Motor neuron (in vitro differentiated cells): ENCODE measurements at places on chromosomes 7 and 10. TPM values are rescaled to one million over a fixed set of nuclear protein-coding genes. Genes with fewer than 3 reads are reported as not detected.
A peak's percentile ranks its signal among the peaks of the same experiment; 100 is the strongest.

The ICA1 gene
- total RNA-seq = 10.2 and 13.5 TPM in 2 replicates

DNA sequence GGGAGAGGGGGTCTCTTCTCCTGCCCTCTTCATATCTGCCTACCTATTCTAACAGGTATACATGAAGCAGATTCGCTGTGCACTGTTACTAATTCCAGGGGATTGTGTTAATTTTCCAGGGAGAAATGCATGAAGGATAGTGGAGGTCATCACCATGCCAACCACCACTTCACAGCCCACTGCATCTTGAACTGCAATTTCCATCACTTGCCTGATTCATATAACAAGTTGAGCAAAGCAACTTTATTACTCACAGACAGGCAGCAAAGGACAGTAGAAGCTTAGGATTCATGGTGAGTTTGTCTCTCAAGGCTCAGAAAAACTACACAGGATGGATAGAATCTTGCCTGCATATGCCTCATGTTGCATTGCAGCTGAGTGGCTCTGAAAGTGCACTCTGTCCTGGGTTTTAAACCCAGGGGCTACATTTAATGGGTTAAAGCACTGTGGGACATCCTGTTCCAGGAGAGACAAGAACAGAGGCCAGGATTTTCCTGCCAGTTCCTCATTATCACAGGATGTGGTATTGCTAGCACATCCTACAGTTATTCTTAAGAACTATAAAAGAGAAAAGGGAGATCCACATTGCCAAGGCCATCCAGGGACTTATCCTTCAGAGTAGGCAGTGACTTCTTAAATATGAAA, 136.9 kb upstream of the PRSS1 start:
- ATAC-seq = peak; percentile 31

The PRSS37 gene
- 0.18 and 0.58 TPM in 2 replicates for total RNA-seq

DNA sequence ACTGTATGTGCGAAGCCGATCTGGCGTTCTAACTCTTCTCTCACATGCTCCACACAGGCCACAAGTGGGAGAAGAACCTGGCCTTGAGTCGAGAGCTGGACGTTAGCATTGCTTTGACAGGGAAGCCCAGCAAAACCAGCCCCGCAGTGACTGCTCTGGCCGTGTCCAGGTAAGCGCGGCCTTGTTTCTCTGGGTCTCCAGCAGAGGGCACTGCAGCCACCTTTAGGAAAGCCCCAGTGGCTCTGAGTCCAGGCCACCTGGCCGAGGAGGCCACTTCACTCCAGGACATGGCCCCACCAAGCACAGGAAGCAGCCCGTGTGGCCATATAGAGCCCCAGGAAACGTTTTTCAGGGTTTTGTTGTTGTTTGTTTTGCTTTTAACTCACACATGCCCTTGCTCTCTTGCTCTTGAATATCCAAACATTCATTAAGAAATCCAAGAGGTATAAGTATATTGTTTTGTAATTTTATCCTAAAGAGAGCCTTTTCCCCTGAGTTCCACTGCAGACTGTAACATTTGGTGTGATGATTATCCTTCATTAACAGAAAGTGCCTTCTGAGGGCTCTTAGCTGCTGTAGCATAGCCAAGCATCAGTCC, 41.8 kb upstream of the LRRC18 start:
- ATAC-seq = peak; percentile 80

DNA sequence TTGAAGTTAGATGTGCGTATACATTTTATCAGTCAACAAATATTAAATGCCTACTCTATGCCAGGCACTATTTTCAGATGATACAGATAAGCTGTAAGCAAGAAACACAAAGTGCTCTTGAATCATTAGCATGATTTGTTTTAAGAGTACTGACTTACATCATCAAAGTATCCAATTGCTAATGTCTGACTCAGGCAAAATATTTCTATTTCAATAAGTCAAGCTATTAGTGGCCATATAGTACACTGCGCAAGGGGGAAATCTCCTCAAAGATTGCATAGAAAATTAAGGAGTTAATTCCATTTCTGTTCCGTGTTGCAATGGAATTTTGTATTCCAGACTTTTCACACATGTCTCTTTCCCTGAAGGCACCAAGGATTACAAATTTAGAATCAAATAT, 46.1 kb upstream of the DNAJC1 start:
- ATAC-seq = no peak

GRCh38 chr7:26198781-26199169, 1.8 kb downstream of the HNRNPA2B1 start:
- ATAC-seq = no peak

The KCNK18 gene
- total RNA-seq = not detected in 2 replicates

- ATAC-seq = peak; percentile 74
These were observed 43.9 kb upstream of the PODXL start for GRCh38 chr7:131600085-131600881.

DNA sequence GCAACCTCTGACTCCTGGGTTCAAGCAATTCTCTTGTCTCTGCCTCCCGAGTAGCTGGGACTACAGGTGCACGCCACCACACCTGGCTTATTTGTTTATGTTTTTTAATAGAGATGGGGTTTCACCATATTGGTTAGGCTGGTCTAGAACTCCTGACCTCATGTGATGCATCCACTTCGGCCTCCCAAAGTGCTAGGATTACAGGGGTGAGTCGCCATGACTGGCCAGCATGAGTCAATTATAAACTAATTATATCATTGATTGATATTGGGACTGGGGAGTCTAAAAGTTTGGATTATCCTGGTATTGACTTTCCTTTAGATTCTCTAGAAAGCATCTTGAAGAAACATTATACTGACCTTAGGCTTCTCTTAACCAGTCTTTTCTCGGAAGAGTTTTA, 73.9 kb upstream of the CCNY start:
- no peak for ATAC-seq

GRCh38 chr10:33571616-33572015, 237.1 kb upstream of the NRP1 start:
- ATAC-seq = no peak

- no peak for ATAC-seq
These were observed 189.2 kb downstream of the THSD7A start for GRCh38 chr7:11642841-11643240.

The FOXP2 gene
- 10.3 and 10.5 TPM in 2 replicates for total RNA-seq

DNA sequence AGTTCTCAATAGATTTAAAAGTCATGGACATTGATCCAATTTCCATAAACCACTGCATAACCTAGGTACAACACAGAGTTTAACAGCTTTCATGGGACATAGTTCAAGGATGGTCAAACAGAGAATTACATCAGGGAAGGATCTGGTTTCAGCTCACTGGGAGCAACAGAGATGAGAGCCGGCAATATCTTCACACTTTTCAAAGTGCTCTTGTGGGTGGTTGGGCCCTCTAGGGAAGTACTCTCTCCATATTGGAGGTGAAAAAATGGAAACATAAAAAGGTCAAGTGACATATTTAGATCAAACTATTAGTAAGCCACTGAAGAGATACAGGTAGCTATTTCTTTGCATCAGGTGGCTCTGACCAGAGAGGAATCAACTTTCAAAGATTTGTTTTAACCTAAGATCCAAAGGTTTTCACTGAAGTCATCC, 61.8 kb upstream of the LRRN3 start:
- no peak for ATAC-seq

DNA sequence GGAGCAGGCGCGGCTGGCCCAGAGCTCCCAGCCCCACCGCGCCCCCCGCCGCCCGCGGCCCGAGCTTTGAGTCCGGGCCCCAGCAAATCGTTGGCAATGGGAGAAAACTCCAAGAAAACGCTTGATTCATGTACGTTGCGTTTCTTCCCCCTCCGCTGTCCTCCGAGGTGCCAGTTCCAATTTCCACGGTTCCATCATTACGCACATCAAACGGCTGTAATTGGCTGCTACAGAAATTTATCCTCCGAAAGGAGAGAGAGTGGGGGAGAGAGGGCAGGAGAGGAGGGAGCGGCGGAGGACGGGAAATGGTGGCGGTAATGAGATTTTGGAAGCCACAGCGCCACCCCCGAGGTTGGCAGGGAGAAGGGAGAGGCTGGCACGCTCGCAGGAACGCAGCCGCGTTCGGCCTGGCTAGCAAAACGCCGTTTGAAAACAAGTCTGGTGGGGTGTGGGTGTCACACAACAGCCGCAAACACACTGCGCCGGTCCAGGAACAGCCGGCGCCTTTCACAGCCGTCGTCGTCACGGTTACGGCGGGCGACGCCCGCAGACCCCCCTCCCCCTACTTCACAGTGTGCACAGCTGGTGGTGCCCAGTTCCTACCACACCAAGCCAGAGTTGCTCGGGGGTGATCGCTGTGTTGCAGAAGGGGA, 57.5 kb downstream of the UNCX start:
- peak; percentile 77 for ATAC-seq

The SFMBT2 gene
- 10.5 and 11.0 TPM in 2 replicates for total RNA-seq

The PRKCQ gene
- 0.15 TPM in 1 of 2 replicates, not detected in the other for total RNA-seq

The PLA2G12B gene
- 0.27 and 0.33 TPM in 2 replicates for total RNA-seq

- no peak for ATAC-seq
These were observed 448.6 kb upstream of the NRP1 start for GRCh38 chr10:33783078-33783477.

- ATAC-seq = no peak
These were observed 22.4 kb upstream of the DMTF1 start for GRCh38 chr7:87129848-87130247.

The CLDN15 gene
- total RNA-seq = 3.8 and 3.9 TPM in 2 replicates

- ATAC-seq = no peak
These were observed at the start of gene MYPN for GRCh38 chr10:68109331-68109730. Gene MYPN, plus strand, starts transcription at chr10:68109488. Its CDS starts 11,951 bp downstream, at chr10:68121439.

- ATAC-seq = no peak
These were observed 129.1 kb downstream of the GALNT17 start for GRCh38 chr7:71261066-71261465.

DNA sequence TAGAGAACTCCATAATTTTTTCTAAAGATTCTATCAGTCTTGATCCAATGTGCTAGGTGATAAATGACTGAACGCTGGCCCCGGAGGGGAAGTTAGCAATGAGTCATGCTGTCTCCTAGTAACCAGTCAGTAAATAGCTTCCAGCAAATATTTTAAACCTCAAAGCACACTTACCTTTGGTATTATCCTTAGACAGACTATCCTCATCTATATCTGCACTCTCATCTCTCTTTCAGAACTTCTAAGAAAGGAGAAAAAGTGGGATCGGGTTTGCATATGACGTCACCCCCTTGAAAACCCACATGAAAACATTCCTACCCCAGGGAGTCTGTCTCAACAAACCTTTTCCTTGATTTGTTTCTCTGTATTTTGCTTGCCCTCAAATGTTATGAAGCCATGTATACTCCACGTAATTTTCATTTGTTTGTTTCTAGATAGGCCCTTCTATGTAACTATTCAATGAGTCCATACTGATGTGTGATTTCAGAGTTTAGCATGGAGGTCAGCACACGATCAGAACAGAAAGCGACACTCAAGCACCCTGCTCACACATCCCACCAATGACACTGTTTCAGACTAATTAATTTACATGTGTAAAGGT, 174.9 kb upstream of the NRP1 start:
- peak; percentile 94 for ATAC-seq

The SPDYE16 gene
- total RNA-seq = 1.8 and 2.4 TPM in 2 replicates

The CALCR gene
- 0.05 TPM in 1 of 2 replicates, not detected in the other for total RNA-seq

DNA sequence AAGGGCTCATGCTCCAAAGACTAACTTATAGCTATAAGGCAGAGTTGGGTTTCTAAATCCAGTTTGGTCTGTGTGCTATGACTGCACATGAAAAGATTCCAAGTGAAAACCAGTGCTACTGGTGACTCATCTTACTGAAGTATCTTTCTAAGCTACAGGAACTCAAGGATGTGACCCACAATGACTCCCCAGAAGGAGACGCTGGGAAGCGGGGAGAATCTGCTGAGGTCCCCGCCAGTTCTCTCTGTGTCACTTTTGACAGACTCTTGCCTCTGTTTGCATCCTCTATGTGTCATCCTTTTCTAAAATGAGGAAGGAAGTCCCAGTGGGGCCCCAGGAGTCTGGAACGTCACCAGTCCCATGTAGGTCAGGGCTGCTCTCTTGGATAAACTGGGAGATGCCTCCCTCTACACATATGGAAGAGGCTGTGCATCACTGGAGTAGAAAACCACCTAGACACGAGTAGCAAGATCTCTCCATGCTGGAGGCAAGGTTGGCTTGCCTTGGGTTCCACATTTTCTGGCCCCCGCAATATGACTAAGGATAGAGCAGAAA, 28.8 kb upstream of the GPR26 start:
- ATAC-seq = no peak

The GRM3 gene
- 2.6 and 3.3 TPM in 2 replicates for total RNA-seq

GRCh38 chr10:119375574-119376272, 166.8 kb downstream of the RGS10 start:
- ATAC-seq = peak; percentile 77

DNA sequence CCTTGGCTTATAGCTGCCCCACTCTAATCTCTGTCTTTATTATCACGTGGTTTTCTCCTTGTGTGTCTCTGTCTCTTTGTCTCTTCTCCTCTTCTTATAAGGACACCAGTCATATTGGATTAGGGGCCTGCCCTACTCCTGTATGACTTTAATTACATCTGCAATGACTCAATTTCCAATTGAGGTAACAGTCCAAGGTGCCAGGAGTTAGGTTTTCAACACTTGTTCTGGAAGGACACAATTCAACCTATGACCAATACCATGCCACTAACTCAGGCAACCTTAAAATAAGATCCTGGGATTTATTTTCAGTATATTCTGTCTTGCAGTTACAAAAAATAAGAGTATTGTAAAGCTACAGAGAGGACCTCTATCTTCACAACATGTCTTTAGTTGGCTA, 21.6 kb upstream of the MET start:
- no peak for ATAC-seq

DNA sequence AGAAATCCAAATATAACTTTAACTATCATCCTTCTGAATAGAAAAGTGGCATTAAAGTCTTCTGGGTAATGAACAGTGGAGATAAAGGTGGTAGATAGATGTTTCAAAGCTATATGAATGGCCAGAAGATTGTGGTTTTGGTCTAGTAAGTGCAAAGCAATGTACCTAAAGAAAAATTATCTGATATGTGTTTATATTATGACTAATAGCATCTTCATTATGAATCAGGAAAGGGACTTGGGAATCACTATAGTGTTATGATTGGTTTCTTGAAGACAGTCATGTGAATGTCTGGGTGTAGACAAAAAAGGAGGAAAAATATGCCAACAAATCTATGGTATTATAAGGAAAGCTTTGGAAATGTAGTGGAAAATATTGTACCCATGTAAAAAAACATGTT, 3.0 kb downstream of the ZNF518A start:
- no peak for ATAC-seq

The PAPSS2 gene
- total RNA-seq = 0.50 and 0.75 TPM in 2 replicates

DNA sequence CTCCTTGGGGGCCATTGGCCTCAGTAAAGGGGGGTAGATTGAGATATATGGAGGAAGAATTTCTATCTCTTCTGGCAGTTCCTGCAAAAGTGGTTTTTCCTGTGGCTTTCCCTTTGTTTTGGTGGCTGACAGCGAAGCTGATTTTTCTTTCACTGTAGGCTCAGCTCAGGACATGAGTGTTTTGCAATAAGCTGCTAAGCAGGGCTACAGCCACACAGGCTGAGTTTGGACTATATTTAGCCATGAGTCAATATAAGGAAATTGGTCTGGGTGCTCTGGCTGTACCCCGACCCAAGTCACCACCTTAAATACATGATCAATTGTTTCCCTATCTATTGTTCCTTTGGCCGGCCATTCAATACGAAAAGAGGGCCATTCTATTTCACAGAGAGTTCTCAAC, 212.7 kb upstream of the KCND2 start:
- no peak for ATAC-seq

The TRIM50 gene
- 0.09 TPM in 1 of 2 replicates, not detected in the other for total RNA-seq

GRCh38 chr10:28841625-28842024, 164.3 kb downstream of the BAMBI start:
- ATAC-seq = no peak

The GNG11 gene
- 0.35 and 0.79 TPM in 2 replicates for total RNA-seq

The AKR1C8 gene
- not detected in 2 replicates for total RNA-seq
